ENCODE measurements at places on chromosomes 4 and X.

DNA sequence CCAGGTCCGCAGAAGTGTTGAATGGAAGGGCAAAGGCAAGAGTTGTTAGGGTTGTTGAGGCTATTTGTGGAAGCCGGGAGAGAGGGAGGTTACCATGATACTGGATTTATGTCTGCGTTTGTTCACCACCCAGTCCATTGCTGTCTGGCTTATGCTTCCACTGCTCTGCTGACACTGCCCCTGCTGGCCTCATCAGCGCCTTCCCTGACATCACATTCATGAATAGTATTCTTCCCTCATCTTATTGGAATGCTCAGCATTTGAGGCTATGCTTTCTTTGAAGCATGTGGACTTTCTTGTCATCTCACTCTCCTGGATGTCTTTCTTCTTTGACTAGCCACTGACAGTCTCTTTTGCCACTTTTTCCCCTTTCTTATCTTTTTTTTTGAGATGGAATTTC, 10.3 kb downstream of the GNL3L start:
- peak; percentile 60 for DNase-seq

DNA sequence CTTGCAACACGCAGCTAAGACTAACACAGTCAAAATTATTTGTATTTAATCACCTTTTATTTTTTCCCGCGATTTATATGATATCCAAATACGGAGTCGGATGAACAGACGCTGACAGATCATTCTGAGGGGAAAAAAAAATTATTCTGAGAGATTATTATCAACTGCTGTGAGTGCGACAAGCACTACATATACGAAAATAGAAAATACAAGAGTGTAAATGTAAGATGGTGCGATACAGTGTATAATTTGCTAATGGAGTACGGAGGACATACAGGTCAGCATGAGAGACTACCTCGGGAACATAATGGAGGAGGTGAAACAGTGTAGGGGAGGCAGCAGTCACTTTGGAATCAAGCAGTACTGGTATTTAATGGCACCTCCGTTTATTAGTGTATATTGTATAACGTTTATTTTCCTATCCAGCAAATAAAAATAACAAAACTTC, 2.8 kb upstream of the LIN54 start:
- DNase-seq: no peak

DNA sequence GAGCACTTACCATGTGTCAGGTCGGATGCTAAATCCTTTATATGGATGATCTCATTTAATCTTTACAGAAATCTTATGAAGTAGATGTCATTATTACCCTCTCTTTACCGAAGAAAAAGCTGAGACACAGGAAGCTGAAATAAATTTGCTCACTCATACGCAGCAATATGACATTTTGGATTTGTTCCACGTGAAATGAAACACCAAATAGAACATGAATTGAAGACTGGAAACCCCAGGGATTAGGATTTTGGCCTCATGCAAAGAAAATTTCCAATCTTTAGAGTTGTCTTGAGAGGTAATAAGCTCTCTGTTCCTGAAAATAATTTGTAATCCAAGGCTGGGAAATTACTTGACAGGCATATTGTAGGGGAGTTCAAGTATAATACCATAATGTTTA, 354.4 kb upstream of the CLNK start:
- DNase-seq: peak; percentile 0

DNA sequence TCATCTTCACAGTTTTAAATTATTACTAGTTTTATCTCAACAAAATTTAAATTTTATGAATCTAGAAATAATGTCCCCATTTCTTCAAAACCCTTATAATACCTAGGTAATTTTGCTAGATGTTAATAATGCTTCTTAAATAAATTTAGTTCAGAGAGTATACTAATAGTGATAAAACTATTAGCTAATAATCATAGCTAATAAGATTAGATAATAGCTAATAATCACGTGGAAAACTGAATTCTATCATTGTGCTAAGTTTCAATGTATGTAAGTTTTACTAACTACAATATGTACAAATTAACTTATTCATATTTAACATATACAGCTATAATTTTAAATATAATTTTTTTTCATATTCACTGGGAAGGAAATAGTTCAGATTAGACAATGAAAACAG, 10.2 kb downstream of the ANKRD17 start:
- no peak for DNase-seq

DNA sequence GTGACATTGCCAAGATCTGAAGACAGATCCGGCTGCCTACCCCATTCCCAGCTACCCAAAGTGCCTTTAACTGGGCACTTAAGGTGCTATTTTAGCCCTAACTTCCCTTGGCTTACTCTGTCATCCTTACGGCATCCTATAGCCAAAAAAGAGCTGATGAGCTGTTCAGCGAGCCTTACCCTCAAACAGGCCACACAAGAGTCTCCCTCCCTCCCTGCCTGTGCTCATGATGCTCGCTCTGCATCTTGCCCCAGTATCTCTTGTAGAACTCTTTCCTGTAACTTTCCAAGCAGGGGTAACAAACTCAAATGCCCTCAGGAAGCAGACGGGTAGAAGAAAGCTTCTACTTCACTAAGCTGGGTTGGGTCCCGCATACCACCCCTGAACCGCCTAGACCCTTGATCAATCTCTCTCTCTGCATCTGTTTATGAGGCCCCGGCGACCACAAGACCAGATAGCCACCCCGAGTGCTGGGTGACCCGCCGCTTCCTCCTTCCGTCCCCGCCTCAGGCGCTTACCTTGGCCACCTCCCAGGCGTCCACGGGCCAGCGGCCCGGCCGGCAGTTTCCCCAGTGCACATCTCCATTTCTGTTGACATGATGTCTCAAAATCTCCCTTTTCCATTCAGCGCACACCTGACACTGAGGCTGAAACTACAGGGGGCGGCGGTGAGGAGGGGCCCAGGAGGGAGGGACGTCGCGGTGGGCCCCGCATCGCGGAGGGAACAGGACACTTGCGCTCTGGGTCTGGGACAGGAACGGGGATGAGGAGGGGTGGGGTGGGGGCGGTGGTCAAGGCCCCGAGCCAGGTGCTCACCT, 663 bp downstream of the CXorf38 start:
- DNase-seq: peak; percentile 39

GRCh38 chr4:70591955-70592582, at the start of gene AMBN:
AMBN (plus strand) TSS chr4:70592256; CDS start chr4:70592359, 103 bp downstream.
- DNase-seq: no peak

- DNase-seq: peak; percentile 77
Measured at GRCh38 chr4:84814094-84814750, 152.3 kb downstream of the WDFY3 start.

DNA sequence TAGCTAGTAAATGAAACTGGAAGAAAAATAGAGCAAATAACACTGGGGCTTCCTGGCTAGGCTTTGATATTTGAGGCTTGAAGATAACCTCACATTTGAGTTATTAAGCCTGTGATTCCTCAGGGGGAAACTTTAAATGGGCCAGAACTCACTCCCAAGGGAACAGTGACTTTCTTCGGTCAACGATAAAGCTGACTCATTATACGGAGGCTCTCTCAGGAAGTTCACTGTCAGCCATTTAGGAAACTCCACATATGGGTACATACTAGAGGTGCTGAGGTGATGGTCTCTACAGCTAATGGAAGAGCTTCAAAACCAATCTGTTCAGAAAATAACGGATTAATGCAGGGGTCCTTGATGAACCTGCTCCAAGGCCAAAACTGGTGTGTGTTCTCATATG, 120.8 kb downstream of the SH2D1A start:
- no peak for DNase-seq

DNA sequence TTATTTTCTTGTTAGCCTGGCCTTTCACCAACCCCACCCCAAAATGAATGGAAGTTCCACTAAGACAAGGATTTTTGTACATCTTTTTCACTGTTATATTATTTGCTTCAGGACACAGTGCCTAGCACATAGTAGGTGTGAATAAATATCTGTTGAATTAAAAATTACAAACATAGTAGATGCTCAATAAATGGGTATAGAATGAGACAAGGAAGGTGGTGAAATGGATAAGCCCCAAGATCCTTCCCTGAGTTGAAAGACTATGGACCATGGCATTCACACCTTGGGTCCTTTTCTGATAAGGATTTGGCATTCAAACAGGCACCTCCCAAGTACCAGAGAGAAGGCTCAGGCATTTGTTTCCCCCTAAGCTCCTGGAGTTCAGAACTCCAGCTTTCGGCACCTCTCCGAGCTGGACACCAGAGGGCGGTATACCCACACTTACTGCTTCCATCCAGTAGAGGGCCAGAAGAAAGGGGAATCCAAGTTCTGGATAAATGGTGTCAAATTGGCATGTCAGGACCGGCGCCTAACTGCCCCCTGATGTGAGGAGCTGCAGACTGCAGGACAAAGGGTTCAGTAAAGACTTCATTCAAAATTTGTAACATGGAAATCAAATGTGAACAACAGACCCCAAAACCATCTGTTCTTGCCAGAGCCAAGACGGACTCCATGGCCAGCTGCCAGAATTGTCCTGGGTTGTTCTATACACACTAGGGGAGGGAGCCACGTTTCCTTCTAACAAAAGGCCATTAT, 193.0 kb downstream of the GPC3 start:
- DNase-seq: peak; percentile 76

DNA sequence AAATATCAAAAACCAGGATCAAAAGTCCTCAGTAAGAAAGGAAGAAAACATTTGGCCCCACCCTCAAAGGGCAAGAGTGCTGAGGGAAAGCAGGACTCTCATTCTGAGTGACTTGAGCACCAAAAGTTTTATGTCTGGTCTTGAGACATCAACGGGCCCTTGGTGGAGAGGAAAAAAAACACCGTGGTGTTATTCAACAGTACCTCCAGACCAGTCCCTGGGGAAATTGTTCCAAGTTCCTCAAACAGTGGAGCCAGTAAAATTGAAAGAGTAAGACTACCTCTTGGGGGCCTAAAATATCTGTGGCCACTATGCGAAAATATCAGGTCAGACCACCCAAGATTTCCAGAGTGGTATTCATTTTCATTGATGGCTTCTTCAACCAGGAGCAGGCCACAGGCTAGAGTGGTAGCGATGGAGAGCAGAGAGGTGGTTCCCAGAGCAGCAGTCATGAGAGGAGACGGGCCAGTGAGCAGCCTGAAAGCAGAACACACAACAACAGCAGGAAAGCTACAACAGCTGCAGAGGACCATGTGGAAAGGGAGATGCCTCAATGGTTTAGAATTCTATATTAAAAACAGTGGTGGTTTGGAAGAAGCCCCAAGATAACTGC, 63.7 kb upstream of the RPL34 start:
- DNase-seq: no peak

- peak; percentile 49 for DNase-seq
Measured at GRCh38 chr4:69830560-69831269, 29.2 kb downstream of the SULT1E1 start.

- no peak for DNase-seq
Measured at GRCh38 chrX:97843200-97843811, 959.6 kb downstream of the RPA4 start.

DNA sequence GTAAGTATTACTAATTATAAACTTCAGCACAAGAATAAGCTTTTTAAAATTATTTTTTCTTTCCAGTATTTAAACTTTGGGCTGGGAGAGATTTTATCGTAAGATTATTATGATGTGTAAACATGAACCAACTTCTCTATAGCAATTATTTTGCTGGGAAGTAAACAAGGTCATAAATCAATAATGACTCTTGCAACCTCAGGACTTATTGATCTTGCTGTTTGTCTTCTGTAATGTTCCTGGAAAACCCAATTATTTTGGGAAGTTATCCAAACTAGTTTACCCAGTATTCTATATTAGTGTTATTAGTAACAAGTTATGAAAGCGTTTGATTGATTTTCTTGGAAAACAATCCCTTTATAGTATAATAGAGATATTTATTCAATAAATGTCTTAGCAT, 174.9 kb downstream of the PPP1R2C start:
- DNase-seq: no peak

- no peak for DNase-seq
Measured at GRCh38 chr4:86565651-86566050, 28.5 kb upstream of the PTPN13 start.

- DNase-seq: no peak
Measured at GRCh38 chr4:71583971-71584370, 199.9 kb downstream of the GC start.

DNA sequence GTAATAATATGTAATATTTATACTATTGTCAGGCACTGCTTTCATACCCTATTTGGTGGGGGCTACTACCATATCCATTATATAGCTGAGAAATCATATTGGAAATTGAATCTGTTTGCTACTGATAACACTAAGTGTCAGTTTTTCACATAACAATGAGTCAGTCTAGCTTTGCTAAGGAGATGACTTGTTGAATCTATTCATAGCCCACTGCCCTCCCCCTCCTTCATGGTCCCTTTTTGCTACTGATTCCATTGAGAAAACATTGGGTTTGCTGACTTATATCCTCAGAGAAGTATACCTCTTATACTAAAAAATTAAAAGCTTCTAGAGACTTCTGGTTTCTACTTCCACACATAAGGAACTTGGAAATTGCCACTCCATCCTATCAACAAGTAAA, 1898.4 kb downstream of the STIM2 start:
- no peak for DNase-seq

GRCh38 chr4:56684320-56685050, 3.4 kb upstream of the HOPX start:
- DNase-seq: no peak

DNA sequence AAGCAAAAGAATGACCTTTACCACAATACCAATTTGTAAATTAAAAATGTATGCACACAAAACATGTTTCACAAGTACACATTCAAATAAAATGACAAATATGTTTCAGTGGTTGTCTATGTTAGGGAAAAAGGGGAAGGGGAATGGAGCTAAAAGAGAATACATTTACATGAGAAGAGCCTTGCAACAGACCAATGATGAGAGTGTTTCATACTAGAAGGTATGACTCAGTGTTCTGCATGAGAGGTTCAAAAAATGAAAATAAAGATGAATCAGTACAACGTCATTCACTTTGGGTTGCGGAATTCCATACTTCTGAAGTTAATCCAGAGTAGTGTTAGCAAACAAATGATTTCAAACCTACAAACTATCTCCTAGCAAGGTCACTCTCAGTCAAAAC, 51.7 kb downstream of the RPGR start:
- DNase-seq: peak; percentile 74

DNA sequence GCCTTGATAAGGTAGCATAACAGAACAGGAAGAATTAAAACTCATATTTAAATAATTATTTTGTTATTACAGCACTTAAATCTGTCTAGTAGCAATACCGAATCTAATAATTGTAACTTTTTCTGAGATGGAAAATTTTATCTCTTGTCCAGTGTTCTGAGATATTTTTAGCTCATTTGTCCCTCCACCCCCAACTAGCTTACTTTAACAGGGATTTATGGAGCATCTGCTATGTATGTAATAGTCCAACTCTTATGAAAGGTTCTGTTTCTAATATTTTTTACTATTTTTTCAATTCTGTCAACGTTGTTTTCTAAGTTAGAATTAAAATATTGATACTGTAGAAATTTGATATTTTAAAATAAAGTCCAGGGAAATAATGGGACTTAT, 38.2 kb upstream of the NUDT6 start:
- peak; percentile 32 for DNase-seq

- DNase-seq: peak; percentile 48
Measured at GRCh38 chr4:25970226-25970675, 56.2 kb downstream of the SMIM20 start.

DNA sequence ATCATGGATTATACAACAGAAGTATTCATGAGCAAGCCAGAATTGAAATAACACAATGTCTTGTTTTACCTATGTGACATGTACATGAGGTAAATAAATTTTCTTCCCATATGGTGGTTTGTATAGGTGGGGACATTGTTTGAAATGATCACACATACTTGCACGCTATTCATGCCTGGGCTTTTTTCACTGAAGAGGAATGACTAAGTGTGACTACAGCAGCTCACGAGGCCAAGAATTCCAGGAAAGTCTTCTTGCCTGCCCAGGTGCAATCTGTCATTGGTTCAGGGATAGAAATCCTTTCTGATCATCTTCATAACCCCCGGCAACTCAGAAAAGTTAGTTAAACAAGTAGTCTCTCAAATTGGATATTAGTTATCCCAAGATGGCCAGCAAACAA, 36.3 kb upstream of the AREG start:
- DNase-seq: no peak
